Thoracic aorta (tissue), 2 donors: ENCODE measurements at places on chromosomes 5 and 9. TPM values are rescaled to one million over a fixed set of nuclear protein-coding genes. Genes with fewer than 3 reads are reported as not detected.

GRCh38 chr9:134509281-134509680 lies 132.3 kb upstream of the COL5A1 start:
- no peaks in the 10 kb centered on the region for H3K4me1 ChIP-seq
- no peak overlapping the region for H3K27ac ChIP-seq
- no peaks in the 10 kb centered on the region for H3K36me3 ChIP-seq
- no peak overlapping the region for H3K4me3 ChIP-seq
- DNase-seq, result no peak

DNA sequence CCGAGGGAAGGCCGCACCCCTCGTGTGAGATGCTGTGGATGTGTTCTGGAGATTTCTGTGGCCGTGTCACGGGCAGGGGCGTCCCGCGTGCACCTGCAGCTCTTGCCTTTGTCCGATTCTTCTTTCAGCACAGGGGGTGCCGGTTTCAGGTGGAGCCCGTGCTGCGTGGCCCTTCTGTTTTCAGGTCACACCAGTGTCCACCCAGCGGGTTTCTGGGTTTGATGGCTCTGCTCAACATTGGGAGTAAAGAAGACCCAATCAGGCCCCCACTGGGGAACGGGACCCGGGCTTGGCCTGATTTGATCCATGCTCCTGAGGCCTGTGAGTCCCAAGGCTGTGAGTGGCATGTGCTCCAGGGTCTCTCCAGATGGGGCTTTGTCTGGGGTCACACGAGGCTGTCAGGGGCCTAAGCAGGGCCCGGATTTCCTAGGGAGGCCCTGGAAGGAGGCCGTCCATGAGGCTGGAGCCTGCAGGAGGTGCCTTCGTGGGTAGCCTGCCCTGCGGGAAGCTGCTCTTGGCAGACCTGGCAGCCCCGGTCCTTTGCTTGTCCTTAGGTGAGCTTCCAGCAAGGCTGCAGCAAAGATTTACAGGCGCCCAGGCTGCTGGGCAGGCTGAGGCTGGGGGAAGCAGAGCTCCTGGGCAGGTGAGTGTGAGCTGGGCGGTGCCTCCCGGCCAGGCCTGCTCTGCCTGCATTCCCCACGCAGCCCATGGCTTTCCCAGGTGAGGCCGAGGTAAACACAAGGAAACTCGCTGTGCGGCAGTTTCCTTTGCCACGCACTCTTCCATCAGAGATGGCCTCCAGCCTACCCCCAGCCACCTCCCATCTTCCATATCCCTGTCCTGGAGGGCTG lies 12.8 kb downstream of the MRPL36 start:
- H3K4me3 ChIP-seq, result no peak overlapping the region
- no peaks in the 10 kb centered on the region for H3K4me1 ChIP-seq
- H3K27ac ChIP-seq, result no peak overlapping the region

The FAM219A gene
- total RNA-seq, result 19.2 TPM

The IL5 gene
- total RNA-seq, result not detected
